ENCODE measurements at places on chromosomes 3 and 15.

DNA sequence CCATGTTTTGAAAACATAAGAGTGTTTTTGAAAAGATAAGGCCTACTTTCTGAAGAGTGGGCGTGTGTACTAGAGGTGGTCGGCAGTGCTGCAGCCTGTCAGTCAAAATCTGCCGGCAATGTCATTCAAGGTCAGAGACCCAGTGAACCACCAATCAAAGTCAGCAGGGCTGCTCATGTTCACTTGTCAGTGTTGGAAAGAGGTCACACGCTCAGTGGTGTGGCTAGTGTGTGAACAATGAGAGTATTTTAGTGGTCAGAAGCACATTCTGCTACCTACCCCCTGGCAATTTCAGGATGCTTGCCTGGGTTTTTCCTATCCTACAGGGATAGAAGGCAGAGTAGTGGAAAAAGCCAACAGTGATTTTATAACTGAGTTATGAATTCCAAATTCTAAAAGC, 278.5 kb upstream of the ONECUT1 start:
- ATAC-seq: no peak

DNA sequence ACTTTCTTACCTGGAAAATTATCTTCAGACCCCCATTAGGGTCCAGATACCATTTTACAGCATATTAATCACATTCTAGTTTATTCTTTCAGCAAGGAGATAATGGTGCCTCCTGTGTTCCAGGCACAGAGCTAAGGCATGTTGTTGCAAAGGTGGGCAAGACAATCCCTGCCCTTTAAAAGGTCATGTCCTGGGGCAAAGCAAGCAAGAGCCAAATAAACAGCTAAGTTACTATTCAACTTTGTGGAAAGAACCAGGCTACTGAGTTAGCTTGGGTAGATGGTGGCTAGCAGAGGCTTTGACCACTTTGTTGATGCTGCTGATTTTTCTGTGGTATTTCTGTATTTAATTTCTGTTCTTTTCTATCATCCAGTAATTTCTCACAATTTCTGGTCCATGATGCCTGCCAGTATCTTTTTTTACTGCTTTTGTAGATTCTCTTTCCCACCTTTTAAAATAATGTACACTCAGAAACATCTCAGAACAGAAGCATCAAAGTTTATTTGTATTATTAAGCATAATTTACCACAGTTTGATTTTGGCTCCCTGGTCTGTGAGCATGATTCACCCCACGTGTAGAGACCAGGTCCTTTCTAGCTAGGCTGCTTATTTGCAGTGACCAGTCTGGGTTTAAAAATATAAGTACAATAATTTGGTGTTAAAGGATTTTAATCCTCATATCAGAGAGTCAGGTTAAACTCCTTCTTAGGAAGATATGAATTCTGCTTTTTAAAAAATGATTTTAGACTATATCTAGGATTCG, 71.5 kb downstream of the LRRC28 start:
- ATAC-seq: no peak

DNA sequence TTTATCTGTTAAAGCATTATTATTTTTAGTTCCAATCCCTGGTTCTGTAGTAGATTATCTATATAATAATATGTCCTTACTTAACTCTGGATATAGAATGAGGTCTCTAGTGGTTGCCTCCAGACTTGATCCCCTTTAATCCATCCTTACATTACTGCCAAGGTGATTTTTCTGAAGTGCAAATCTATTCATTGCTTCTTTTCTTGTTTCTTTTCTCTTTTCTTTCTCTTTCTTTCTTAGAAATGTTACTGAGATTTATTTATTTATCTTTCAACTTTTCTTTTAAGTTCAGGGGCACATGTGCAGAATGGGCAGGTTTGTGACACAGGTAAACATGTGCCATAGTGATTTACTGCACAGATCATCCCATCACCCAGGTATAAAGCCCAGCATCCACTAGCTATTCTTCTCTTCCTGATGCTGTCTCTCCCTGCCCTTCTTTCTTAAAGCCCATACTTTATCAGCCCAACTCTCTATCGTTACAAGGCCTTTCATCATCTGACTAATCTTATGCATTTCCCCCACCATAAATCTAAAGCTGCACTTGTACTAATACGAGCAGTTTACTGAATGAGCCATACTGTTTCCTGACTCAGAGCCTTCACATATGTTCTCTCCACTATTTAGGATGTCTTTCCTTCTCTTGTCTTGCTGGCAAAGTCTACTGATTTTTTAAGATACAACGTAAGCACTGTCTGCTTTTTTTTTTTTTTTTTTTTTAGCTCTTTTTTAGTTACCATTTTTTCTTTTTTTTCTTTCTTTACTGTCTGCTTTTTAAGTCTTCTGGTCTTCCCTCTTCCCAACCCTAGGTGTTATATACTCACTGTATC, 4.6 kb downstream of the GLCE start:
- no peak for ATAC-seq

DNA sequence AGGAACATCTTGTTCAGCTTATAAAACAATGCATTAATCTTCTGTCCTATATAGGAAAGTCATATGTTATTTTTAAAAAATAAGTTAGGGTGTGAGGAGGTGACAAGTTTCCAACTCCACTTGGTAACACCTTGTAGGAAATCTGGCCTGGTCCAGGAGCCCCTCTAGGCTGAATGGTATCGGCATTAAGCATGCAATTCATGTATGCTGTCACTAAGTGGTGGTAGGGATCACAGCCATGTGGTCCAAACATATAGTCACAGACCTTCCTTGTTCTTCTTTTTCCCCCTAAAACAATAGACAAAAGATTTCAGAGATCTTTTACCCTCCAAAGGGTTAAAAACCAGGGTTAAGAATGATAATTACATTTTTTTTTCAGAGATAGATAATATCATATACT, 4.2 kb upstream of the APBA2 start:
- no peak for ATAC-seq

DNA sequence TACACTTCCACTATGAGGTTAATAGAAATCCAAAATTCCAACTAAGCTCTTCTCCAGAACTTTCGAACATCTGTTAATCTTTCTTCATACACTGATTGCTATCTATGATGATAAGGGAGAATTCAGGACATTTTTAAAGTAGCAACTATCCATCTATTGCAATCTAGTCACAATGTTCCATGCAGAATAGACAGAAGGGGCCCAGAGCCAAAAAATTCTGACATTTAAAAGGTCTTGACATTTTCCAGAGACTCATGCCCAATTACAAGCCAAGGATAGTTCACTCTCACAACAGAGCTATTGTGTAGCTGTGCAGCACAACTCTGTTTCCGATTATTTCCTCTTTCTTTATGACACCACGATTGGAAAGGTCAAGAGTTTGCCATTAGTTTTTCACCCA, 999.7 kb upstream of the ALCAM start:
- ATAC-seq: no peak

DNA sequence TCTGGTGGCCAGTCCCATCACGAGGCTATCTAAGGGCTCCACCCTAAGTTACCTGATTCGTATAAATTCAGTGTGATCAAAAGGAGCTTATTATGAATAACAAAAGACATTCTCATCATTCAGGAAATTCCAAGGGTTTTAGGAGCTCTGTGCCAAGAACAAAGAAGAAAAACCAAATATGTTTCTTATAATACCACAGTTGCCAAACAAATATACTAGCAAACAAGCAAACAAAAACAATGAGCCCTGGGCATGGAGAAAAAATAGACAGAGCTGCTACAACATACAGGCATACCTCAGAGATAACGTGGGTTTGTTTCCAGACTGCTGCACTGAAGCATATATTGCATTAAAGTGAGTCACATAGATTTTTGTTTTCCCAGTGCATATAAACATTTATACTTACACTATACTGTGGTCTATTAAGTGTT, 20.2 kb upstream of the CFAP161 start:
- ATAC-seq: no peak

DNA sequence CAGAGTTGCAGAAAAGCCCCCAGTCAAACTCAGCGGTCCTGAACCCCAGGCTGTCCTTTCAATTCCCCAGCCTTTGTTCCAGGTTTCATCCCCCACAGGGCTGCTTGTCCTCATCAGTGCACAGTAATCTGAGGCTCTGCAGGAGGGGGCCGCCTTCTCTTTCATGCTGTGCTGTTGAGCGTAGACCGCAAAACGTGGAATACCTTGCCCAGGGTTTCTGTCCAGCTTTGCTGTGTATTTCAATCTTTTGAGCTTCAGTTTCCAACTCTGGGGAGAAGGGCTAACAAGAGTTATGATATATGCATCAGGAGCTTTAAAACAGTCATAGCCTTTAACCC, 64.8 kb downstream of the FAM43A start:
- no peak for ATAC-seq

DNA sequence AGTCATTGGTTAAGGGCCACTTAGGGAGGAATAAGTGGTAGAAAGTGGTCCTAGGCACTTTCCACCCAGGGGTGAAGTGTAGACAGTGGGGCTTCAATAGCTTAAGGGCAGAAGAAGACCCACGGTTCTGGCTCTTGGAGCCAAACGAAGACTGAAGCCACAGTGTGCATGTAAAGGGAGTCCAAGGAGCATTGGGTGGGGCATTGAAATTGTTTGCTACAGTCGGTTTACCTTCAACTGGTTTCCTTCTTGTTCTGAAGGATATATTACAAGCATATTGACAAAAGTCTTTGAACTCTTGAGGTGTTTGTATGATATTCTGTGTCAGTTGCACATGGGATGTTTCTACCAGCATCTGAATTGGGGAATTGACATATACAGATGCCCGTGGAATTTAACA, 166.5 kb upstream of the CTDSPL start:
- no peak for ATAC-seq

GRCh38 chr3:23448998-23449537, 245.9 kb downstream of the UBE2E2 start:
- ATAC-seq: no peak

Measured in esophagus mucosa (tissue), 1 donor.